Hematopoietic multipotent progenitor cell treated with erythropoietin and hydrocortisone succinate and interleukin-3 and kit ligand, for 15 days (in vitro differentiated cells): ENCODE measurements at places on chromosomes 12 and 14.

- DNase-seq: no peak
Observed at GRCh38 chr12:25652371-25652770, 99.3 kb upstream of the LMNTD1 start.

DNA sequence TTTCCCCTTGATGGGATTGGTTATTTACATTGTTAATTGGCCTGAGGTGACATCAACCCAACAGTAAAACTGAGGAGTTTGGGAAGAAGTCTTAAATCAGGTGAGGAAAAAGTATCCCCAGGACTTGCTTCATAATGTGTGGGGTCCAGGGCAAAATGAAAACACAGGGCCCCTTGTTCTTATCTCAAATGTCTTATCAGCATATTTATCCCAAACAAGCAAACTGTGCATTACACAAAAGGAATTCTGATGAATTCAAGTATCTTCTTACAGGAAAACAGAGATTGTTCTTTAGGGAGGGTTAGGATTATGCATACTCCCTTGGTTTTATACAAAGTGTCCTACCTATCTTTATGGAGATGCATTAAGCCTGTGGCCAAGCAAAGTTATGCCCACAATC is 178.4 kb downstream of the SPTSSA start:
- DNase-seq: no peak

GRCh38 chr14:105475269-105476096 is 862 bp downstream of the CRIP2 start:
- DNase-seq: no peak

GRCh38 chr14:90428676-90429075 is 31.8 kb downstream of the CALM1 start:
- no peak for DNase-seq

- DNase-seq: no peak
Observed at GRCh38 chr12:3077572-3078081, 448 bp downstream of the TSPAN9 start.

DNA sequence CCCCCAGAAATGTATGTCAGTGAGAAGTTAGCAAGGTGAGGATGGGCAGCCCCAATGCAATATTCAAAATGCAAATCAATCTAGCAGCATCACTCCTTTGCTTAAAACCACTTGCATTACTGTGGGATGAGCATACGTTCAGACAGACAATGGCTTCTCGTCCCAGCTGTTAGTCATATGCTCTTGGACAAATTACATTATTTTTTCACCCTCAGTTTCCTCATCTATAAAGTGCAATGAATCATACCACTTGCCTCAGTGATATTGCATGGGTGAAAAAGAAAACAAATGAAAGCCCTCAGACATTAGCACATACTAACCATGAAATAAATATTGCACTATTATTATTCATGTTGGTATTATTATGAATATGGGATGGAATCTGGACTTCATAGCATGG is 132.3 kb downstream of the C12orf75 start:
- DNase-seq: no peak

GRCh38 chr12:105626653-105627052 is 296.2 kb downstream of the C12orf75 start:
- no peak for DNase-seq

- DNase-seq: no peak
Observed at GRCh38 chr12:58668871-58669270, 251.4 kb downstream of the LRIG3 start.

GRCh38 chr12:1592444-1593173 is 1.8 kb downstream of the FBXL14 start:
- no peak for DNase-seq

- DNase-seq: peak; percentile 21
Observed at GRCh38 chr14:67883717-67884116, 64.1 kb downstream of the RAD51B start.

- DNase-seq: no peak
Observed at GRCh38 chr12:89949457-89950195, 241.0 kb upstream of the ATP2B1 start.

- DNase-seq: no peak
Observed at GRCh38 chr12:38516418-38516817, 199.8 kb downstream of the ALG10B start.

GRCh38 chr12:92141591-92142121 is 4.0 kb downstream of the BTG1 start:
- no peak for DNase-seq

DNA sequence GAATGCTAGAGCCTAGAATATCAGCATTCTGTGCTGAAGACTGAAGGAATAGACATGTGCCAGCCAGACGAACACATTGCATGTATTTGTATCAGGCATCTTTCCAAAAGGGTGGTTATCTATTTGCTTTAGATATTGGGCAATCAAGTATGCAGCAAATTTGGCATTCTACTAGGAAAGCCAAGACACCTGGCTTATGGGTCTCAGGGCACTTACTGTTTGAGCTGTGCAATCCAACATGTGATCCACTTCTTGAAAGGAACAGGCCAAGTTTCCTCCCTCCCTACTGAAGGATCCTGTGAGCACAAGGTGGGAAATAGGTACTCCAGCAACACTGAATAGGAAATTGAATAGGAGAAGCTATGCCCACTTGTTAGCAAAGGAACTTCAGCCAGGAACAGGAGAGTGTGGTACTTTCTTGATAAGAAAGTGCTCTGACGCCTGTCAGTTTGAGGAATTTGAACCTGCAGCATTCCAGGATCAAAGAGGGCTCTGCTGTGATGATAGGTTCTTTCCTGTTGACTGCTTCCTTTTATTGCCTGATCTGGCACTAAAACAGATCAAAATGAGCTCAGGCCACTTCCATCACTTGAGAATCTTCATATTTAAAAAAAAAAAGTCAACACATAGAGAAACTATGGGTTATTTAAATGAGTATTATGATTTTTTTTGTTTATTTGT is 20.6 kb downstream of the OR6S1 start:
- no peak for DNase-seq
